ENCODE measurements at places on chromosomes 2 and 18. TPM values are rescaled to one million over a fixed set of nuclear protein-coding genes. Genes with fewer than 3 reads are reported as not detected.

The SULT1C2 gene
- total RNA-seq: 4.4 TPM

DNA sequence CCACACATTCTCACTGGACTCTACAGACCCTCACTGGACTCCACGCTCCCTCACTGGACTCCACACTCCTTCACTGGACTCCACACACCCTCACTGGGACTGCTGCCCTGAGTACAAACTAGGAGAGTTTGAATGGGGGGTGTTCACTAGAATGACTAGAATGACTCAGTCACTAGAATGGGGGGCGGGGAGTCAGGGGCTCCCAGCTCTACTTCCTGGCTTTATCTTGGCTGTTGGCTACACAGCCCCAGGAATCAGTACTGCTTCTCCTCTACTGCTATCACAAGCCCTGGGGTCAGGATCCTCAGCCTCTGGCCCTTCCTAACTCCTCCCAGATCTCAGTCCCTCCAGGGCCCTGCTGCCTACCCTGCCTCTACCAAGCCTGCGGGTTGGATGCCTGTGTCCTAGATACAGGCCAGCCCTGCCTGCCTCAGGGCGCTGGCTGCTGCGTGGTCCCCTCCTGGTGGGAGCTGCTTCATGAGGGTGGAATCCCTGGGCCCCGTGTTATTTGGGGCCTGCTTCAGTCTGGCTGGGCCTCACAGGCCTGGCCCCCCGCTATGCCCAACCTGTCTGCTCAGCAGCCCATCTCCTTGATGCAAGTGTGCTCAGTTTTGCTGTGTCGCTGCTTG, 7.8 kb downstream of the PTMA start:
- peak; percentile 71 for DNase-seq
- no peak overlapping the region for H3K4me3 ChIP-seq
- H3K27ac ChIP-seq: no peak overlapping the region
- no peaks in the 10 kb centered on the region for H3K27me3 ChIP-seq
- peaks cover 11% of the 10 kb centered on the region for H3K36me3 ChIP-seq

GRCh38 chr2:226184940-226185615, 614.5 kb downstream of the IRS1 start:
- H3K27ac ChIP-seq: no peak overlapping the region
- DNase-seq: no peak
- H3K36me3 ChIP-seq: no peaks in the 10 kb centered on the region
- H3K27me3 ChIP-seq: no peaks in the 10 kb centered on the region
- no peaks in the 10 kb centered on the region for H3K4me1 ChIP-seq
- H3K4me3 ChIP-seq: no peak overlapping the region

The KLHL41 gene
- total RNA-seq: 0.40 TPM

- no peak overlapping the region for H3K4me3 ChIP-seq
- no peak overlapping the region for H3K27ac ChIP-seq
- no peaks in the 10 kb centered on the region for H3K4me1 ChIP-seq
- DNase-seq: peak; percentile 18
- no peaks in the 10 kb centered on the region for H3K27me3 ChIP-seq
Observed at GRCh38 chr2:1664698-1665097, 79.6 kb downstream of the PXDN start.
